ENCODE measurements at places on chromosomes 16 and 17.
A peak's percentile ranks its signal among the peaks of the same experiment; 100 is the strongest.

DNA sequence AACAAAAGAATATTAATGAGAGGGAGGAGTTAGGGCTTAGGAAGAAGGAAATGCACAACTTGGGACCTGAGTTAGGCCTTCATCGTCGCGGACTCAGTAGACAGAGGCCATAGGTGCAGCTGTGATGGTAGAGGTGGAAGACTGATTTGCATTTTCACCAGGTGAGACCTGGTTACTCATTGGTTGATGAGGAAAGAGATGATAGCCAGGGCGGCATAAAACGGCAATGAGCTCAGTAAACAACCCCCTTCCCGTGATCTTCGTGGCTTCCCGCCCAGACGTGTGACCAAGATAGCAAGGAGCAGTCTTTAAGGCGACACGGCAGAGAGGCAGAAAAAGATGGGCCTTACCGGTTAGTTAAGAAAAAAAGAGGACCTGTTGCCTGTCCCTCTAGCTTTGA, at the start of gene TMC5:
TSS of gene TMC5 (plus strand) at position 244 of the 400 bp plus-strand sequence. CDS start 22,156 bp downstream, outside the sequence.
- no peak for DNase-seq

- no peak for DNase-seq
Measured at GRCh38 chr17:80422981-80423380, 8.0 kb downstream of the ENDOV start.

DNA sequence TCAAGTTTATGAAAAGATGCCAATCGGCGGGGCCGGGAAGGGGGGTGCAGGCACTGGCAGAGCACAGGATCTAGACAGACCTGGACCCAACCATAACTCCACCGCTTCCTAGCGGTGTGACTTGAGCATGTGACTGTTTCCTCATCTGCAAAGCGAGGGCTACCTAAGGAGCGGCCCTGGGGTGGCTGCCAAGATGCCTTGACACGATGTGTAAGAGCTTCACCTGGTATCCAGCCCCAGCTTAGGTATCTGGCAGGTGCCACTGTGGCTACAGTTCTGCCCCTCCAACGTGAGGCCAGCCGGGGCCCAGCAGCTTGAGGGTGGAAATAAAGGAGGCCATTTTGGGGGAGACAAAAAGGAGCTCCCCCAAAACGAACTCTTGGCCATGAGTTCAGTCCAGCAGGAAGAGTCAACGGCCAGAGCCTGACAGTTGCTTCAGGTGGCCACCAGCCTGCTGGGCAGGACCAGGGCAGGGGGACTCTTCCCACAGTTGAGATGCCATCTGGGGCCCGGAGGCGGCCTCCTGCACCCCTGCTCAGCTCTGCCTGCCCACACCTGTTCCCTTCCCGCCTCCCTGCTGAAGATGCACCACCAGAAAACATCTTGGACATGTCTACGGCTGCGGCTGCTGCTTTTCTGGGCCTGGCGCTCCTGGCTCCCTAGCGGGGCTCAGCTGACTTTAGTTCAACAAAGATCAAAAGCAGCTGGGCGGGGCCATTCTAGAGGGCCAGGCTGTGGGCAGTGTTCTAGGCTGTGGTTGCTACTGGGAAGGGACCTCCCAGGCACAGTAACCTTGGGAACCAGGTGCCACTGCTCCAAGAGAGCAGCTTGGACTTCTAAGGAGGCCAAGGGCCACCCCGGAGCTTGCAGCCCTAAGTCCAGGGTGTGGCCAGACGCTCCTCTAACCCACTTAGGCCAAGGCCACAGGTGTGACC, 3.4 kb upstream of the MTSS2 start:
- DNase-seq, result no peak

DNA sequence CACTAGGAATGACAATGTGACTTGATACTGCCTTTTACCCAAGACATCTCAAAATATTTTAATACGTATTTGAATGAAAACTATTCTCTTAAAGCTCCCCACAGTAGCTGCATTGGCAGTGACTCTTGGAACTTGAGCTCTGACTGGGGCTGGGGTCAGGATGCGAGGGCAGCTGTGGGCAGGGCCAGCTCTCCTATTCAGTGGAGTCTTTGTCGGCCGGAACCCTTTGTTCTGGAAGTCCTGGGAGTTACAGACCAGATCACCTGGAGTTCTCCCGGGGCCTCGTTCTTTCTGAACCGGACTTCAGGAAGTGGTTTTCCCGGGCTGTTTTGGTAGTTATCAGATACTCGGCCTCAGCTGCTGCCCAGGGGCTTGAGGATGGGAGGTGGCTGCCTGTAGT, 84.9 kb downstream of the NPIPB11 start:
- no peak for DNase-seq

- DNase-seq, result no peak
Measured at GRCh38 chr16:69094501-69094900, 11.0 kb upstream of the HAS3 start.

GRCh38 chr16:57916735-57917438, 54.0 kb downstream of the CNGB1 start:
- no peak for DNase-seq

- DNase-seq, result peak; percentile 57
Measured at GRCh38 chr17:77831474-77832179, 126.9 kb upstream of the TNRC6C start.

- DNase-seq, result no peak
Measured at GRCh38 chr17:79748295-79749099, 17.8 kb downstream of the ENPP7 start.

- no peak for DNase-seq
Measured at GRCh38 chr17:52158450-52159042, at the start of gene CA10. TSS of gene CA10 (minus strand) at chr17:52158714.

DNA sequence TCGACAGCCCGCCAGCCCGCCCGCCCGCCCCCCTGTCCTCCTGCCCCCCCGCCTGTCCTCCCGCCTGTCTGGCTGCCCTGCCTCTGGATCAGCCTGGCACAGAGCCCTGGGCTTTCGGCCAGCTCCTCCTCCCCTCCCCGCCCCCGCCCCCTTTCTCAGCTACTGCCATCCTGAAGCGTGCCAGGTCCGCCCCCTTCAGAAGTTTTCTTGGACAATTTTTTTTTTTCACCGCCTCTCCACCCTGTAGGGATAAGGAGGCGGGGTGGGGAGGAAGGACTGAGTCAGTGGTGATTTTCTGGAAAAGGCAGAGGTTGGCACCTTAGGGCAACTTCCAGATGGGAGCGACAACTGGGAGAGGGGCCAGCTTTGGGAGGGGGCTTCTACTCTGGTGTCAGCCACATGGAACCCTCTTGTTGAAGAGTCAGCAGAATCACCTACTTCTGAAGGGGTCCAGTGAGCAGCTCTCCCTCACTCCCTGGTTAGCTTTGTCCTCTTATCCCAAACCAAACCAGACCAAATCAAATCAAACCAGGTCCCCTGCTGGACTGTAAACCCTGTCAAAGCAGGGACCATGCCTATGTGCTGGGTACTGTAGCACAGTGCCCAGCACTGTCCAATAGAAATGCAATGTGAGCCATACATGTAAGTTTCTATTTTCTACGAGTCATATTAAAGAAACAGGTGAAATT, 19.7 kb downstream of the IGF2BP1 start:
- DNase-seq, result peak; percentile 43

DNA sequence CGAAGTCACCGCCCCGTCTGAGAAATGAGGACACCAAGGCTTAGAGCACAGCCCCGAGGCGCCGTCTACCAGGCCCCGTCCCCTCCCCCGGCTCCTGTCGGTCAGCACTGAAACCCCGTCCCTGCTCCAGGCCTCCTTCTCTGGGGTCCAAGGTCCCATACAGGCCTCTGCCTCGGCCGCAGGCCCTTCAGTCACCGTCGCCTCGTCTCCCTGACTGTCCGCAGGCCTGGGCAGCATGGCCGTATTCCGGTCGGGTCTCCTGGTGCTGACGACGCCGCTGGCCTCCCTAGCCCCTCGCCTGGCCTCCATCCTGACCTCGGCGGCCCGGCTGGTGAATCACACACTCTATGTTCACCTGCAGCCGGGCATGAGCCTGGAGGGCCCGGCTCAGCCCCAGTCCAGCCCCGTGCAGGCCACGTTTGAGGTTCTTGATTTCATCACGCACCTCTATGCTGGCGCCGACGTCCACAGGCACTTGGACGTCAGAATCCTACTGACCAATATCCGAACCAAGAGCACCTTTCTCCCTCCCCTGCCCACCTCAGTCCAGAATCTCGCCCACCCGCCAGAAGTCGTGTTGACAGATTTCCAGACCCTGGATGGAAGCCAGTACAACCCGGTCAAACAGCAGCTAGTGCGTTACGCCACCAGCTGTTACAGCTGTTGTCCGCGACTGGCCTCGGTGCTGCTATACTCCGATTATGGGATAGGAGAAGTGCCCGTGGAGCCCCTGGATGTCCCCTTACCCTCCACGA, 617 bp downstream of the COASY start:
- DNase-seq, result no peak

GRCh38 chr17:46020023-46020761, 21.1 kb downstream of the STH start:
- DNase-seq, result no peak

DNA sequence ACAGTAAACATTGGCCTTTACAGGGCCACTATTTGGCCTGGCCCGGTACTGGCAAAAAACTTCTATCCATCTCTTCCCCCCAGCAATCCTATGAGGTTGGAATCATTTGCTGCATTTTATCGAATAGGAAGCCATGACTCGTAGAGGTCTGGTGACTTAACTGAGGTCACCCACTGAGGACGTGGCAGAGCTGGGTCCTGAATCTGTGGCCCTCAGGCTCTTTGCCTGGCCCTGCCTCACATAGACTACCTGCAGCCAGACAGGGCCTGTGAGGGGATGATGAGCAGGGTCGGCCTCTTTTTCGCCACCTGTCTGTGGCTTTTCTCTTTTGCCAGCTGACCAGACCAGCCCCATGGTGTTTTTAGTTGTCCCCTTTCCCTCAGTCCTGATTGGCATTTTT, 1.9 kb downstream of the PPP4C start:
- DNase-seq, result no peak

- no peak for DNase-seq
Measured at GRCh38 chr16:58634265-58634802, 4.7 kb upstream of the CNOT1 start.

DNA sequence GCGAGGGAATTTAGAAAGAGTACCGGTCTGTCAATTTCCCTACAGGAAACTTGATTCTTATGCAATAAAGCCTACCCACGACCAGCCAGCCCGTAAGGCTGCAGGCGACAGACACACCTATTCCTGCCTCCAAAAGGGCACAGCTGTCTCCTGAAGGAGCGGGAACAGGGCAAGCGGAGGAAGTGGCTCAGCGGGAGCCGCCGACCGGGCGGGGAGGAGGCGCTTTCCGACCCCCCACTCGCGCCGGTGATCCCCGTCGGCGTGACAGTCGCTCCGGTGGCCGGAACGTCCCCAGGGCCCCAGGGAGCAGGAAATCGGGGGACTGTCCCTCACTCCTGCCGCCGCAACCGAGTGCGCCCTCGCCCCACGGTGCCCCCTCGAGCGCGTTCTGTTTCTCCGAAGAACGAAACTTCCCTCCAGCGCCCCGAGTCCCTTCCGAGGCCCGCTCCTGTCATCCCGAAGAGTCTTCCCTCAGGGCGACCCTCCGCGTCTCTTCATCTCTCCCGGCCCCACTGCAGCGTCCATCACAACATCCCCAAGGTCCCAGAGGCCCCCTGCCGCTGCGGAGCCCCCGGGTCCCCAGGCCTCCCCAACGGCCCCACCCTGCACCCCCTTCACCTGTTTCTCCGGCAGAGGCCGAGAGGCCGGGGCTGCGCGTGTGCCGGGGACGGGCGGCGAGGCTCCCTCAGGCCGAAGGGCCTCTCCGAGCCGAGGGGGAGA, 421 bp downstream of the STAT3 start:
- no peak for DNase-seq

GRCh38 chr17:3968015-3968414, 3.8 kb upstream of the ATP2A3 start:
- no peak for DNase-seq

DNA sequence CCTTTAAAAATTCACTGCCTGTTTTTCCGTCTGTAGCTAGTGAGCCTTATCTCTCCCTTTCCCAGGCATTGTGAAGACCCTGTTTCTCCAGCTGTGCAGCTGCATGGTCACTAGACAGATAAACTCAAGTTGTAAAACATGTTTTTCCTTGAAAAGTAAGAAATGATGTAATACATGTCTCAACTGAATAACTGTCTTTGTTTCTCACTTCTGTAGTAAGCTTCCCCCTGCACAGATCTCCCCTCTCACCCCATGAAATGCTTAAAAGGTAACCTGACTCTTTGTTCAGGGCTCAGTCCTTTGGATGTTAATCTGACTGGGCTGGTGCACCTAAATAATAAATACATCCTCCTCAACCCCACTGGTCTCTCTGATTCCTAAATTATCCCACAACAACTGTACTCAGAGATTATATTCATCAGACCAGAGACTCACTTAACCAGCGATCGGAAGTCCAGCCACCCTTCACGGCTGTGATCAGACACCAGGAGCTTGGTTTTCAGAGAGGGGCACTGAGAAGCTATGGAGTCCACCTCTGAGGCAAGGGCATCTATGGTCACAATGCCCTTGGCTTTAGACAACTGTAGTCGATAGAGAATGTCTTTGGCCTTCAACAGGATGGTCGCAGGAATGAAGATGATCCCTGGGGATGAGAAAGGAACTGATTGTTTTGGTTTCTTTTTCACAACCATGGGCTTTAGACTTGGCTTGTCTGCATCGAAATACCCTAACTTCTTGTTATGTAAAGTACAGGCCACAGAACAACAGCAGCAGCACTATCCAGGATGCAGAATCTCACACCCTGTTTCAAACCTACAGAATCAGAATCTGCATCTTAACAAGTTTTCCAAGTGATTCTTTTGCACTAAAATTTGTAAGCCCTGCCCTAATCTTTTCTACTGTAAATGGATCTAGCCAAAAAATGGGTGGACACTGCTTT, 15.4 kb downstream of the ACSM1 start:
- no peak for DNase-seq

GRCh38 chr16:13939821-13940220, 19.9 kb downstream of the ERCC4 start:
- no peak for DNase-seq

DNA sequence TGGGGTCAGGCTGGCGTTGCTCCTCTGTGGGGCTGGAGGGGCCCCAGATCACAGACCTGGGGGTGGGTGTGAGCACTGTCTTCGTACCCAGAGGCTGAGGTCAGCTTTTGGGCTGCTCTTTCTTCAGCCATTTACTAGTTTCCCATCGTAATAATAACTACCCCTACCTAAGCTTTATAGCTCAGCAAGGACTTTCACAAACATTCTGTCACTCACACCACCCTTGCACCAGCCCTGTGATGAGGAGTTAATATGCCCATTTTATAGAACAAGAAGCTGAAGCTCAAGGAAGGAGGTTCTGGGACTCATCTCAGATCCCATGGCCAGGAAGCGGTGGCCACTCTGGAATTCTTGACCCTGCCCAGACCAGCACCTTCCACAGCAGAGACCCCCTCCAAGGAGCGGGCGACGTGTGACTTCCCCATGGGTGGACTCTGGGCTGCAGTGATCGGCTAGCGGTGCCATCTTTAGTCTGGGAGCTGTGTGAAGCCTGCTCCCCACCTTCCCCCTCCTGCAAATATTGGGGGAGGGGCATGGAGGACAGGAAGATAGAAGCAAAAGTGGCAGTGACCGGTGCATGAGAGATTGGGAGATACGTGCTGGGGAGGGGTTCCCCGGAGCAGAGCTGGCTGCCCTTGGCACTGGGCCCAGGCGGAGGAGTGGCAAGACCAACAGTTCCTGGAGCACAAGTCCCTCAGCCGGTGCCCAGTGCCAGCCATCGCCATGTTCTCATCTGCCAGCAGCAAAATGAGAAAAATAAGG, 81.8 kb upstream of the TOB1 start:
- DNase-seq, result no peak
